ENCODE measurements at places on chromosomes 13 and 19.

DNA sequence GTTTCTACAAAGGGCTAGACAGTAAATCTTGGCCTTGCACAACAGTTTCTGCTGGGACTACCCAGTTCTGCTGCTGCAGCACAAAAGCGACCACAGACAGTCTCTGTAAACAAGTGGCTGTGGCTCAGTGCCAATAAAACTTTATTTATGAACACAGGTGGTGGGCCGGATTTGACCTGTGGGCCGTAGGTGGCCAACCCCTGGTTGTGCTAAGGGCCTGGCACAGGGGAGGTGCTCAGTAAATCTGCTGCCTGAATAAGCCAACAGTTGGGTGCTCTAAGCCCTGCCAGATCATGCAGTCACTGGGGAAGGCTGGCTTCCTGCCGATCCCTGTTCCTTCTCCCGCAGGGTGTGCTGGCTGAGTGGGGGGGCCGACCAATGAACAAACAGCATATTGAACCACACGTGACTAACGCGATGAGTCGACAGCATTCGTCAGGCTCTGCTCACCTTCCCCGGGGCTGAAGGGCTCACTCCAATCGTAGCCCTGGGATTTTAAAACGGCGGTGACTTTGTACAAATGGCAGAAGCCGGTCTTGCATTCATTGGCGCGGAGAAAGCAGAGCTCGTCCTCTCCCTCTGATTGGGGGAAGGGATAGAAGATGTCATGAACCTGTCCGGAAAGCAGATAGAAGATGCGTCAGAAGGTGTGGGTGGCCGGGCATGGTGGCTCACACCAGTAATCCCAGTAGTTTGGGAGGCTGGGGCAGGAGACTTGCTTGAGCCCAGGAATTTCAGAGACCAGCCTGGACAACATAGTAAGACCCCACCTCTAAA, 24.3 kb upstream of the MYDGF start:
- DNase-seq = no peak

GRCh38 chr19:58545286-58546018, 1.6 kb downstream of the TRIM28 start:
- DNase-seq = no peak

DNA sequence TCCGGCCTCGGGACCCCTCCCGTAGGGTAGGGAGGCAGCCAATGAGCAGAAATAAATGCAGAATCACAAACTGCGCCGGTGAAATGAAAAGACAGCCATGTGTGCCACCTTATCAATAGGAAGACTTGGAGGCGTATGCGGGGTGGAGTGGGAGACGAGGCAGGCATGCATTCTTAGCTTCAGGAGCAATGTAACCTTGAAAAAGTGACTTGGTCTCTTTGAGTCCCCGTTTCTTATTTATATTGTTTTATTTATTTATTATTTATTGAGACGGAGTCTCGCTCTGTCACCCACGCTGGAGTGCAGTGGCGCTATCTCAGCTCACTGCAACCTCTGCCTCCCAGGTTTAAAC, 16.0 kb downstream of the SSC5D start:
- DNase-seq = no peak

- DNase-seq = no peak
Measured at GRCh38 chr13:106143392-106143791, 392.1 kb downstream of the EFNB2 start.

DNA sequence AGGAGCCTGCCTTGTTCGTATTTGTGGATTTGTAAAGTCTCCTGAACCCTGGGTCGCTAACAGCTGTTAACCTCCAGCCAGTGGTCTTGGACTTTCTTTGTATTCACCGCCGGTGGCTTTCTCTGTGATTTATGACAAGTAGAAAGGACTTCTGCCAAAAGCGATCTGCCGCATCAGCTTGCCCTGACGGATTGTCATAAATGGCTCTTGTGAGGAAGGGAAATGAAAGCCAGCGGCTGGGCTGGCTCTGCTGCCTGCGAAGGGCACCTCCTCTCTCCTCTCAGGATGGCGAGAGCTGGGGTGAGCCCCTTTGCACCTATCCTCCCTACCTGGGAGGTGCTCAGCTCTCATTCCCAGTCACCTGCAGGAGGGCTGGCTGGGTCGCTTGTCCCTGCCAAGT, 25.6 kb downstream of the DHRS12 start:
- DNase-seq = no peak

DNA sequence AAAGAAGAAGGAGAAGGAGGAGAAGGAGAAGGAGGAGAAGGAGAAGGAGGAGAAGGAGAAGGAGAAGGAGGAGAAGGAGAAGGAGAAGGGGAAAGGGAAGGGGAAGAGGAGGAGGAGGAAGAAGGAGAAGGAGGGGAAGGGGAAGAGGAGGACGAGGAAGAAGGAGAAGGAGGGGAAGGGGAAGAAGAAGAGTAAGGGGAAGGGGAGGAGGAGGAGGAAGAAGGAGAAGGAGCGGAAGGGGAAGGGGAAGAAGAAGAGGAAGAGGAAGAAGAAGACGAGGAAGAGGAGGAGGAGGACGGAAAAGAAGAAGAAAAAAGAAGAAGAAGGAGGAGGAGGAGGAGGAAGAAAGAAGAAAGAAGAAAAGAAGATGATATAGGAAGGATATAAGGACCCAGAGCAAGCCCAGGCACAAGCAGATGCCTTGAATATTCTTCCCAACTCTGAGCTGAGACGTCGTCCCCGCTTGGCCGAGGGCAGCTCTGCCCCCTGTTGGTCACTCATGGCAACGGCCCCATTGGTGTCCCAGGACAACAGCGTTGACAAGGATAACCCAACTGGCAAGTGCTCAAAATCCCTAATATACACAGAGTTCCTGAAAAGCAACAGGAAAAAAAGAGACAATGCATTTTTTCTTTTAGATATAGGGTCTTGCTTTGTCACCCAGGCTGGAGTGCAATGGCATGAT, 30.6 kb upstream of the IGSF23 start:
- DNase-seq = no peak

- DNase-seq = no peak
Measured at GRCh38 chr13:108621462-108621861, 7.9 kb upstream of the MYO16 start.

- no peak for DNase-seq
Measured at GRCh38 chr19:8185343-8186068, 23.7 kb upstream of the CERS4 start.

DNA sequence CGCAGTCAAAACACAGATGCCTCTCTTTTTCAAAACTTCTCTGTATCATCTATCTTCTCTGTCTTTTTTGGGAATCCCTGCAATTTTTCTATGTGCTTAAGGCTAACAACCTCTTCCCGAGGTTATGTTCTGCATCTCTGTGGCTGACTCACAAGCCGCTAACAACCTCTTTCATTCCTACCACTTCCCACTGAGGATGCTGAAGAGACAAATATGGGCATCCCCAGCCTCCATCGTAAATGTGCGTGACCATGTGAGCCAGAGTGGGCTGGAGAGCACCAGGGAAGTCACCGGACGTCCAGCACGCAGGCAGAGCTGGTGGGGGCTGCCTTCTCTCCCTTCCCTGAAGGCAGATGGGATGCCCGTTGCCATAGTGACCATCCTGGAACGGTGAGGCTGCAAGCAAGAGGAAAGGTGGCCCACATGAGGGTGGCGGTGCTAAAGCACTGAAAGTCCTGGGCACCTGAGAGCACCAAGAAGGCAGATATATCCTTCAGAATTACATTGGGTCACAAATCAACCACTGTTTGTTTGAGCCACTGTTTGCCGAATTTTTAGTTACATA, 122.8 kb downstream of the SHISA2 start:
- DNase-seq = no peak

- DNase-seq = no peak
Measured at GRCh38 chr13:111039735-111040134, 75.4 kb upstream of the ARHGEF7 start.

DNA sequence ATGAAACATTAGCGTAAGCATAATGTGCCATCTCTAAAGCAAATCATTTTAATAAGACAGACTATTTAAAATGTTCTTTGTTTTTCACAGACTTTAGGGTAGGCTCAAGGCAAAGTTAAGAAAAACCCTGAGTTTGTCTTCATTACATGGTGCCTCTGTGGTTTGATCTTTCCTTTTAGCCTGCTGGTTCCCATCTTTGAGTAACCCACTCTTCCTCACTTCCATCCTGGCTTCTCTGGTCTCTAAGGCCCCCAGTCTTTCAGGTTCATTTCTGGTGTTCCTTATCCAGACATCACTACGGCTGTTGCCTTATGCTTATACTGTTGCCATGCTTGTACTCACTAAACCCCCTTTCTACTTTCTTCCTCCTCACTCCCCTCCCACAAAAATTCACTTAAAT, 38.4 kb downstream of the DACH1 start:
- DNase-seq = no peak

DNA sequence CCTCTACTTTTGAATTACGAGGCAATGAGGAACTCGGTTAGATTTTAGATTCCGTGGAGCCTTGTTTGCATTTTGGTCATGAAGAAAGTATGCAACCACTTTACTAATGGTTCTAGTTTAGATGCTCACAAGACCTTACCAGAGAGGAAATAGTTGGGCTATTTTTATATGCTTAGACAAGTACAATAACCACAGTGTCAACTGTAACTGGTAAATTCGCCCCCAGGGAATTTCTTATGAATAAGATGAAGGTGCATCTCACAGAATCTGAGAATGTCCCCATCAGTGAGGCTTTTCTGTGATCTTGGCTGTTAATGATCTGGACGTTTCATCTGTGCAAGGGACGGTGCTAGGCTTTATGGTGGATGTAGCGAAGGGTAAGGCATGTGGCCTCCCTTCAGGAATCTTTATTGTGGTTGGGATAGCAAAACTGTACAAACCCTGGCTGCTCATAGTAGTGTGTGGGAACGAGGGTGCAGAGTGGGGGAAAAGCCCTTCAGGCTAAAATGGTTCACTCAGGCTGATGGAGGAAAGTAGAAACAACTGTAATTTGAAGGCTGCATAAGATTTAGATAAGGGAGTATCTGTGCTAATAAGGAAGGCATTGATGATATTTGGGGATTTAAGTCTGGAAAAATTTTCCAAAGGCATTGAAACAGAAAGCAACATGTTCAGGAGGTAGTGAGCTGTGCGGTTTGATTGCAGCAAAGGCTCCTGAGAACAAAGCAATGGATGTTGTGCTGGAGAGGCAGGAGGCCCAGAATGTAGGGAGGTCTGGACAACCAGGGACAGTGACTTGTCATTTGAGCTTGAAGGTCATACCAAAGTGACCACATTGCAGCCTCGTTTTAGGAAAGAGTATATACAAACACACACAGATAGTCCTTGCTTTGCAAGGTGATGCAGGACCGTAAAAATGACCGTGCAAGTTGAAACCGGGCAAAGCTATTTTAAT, 28.4 kb downstream of the UBAC2 start:
- DNase-seq = no peak
